COR-L47 (cell line): ENCODE measurements at places on chromosomes 5 and 9.
A peak's percentile ranks its signal among the peaks of the same experiment; 100 is the strongest.

DNA sequence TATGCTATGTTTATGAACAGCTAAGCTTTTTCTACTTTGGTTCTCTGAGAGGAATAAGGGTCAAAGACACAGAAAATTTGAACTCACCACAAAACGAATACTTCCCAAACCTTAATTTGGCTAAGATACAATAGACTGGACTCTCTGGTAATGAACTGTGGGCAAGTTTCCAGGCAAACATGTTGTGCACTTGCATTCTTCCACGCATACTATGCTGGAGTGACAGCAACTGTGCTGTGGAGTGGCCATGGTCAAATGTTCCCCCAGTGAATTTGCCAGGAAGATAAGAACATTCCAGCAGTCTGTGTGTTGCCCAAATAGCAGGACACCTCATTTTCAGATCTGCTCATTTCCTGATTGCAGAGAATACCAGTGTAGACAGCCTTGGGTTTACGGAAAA lies 275.3 kb upstream of the IL12B start:
- no peak for DNase-seq

GRCh38 chr9:74697535-74697934 lies 190.2 kb downstream of the TRPM6 start:
- no peak for DNase-seq

DNA sequence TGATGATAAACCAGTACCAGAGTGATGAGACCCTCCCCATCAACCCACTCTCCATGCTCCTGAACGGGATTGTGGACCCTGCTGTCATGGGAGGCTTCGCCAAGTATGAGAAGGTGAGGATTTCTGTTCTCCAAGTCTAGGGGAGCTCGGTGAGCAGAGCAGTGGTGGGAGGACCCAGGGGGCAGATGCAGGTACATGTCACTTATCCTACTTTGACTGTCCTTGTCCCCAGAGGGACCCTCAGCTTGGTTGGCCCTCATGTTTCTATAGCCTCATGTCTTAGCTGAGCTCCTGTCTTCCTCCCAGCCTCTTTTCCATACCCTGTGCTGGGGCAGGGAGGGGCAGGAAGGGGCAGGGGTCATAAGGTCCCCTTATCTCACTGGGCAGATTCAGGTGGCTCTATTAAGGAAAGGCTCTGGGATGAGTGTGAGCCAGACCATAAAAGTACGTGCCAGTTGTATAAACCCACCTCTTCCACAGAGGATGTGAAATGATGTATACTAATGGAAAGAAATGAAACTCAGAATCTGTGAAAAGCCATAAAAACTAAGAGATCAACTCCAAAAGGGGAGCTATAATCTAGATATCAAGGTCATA lies 38.0 kb upstream of the FOXI1 start:
- no peak for DNase-seq

GRCh38 chr9:72775570-72775969 lies 177.3 kb downstream of the ALDH1A1 start:
- no peak for DNase-seq

DNA sequence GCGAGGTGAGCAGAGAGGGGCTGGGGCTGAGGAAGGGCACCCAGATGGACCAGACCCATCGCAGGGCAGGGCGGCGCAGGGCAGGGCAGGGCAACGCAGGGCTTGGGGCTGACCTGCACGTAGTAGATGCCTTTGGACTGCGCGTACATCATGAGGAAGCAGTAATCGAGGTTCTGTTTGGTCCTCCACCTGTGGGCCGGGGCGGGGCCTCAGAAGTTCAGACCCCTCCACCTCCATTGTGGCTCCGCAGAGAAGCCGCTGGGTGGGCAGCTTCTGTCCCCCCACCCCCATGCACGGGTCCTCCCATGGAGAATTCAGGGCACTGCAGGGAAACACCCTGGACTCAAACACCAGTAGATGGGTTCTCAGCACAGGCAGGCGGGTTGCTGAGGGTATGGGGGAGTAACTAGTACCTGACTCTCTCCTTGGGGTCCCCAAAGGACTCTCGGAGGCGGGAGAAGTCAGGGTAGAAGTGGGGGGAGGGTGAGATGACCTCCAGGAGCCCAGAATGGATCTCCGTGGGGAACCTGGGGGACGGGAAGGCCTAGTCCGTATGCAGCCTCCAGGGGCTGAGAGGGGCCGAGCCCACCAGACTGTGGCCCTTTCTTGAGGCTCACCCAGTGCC lies 6.4 kb downstream of the LTC4S start:
- DNase-seq: no peak

- DNase-seq: no peak
These were observed 257.4 kb downstream of the ENC1 start for GRCh38 chr5:74382987-74383593.

DNA sequence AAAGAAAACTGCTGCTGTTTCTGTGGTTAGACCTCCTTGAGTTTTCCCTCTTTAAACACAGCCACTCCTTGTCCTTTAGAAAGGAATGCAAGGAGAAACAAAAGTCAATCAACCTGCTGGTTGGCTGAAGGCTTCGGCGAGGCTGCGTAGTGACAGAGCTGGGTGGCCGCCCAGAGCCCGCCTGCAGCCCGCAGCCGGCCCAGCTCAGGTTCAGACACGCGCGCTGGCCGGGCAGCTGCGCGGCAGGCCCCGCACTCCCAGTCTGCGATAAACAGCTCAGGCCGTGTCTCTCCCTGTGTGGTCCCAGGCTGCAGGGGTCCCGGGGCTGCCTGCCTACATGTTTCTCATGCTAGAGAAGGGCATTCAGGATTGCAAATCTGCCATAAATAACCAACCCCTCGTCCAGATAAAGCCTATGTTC lies 115.4 kb downstream of the HSD17B3 start:
- DNase-seq: no peak

- no peak for DNase-seq
These were observed 24.7 kb upstream of the ASPN start for GRCh38 chr9:92507005-92507404.

DNA sequence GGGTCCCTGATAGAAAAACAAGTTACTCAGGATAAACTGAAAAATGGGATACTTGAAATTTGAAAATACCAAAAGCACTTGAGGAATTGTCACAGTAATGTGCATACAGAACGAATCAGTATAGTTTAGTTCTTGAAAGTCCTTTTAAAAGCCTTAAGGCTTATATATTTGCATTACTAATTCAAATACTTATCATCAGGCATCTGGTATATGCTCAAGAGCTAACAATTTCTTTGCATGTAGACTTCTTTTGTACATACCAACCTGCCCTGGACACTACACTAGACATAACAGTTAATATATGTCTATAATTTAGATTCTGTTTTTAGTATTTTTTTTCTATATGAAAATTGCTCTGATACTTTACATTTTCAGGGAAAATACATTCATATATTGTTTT lies 43.2 kb downstream of the SMIM15 start:
- no peak for DNase-seq

DNA sequence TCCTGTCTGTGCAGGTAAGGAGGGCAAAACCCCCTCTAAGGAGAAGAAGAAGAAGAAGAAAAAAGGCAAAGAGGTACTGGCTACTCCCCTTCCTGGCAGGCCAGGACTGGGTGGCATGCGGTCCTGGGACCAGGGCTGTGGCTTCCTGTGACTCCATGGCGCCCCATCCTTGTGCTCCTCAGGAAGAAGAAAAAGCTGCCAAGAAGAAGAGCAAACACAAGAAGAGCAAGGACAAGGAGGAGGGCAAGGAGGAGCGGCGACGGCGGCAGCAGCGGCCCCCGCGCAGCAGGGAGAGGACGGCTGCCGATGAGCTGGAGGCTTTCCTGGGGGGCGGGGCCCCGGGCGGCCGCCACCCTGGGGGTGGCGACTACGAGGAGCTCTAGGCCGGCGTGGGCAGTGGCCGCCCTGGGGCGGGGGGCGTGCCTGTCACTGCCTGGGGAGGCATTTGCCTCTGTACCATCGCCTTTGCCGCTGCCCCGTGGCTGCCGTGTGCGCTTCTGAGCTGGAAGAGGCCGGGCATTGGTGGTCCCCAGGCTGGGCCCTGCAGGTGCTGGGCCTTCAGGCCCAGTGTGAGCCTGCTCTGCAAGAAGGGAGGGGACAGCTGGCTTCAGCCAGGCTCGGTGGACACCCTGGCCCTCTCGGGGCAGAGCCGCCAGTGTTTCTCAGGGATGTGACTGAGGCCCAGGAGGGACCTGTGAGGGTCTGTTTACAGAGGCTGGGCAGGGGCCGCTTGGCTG lies 2.0 kb upstream of the AJM1 start:
- no peak for DNase-seq

GRCh38 chr5:14591548-14591947 lies 10.0 kb downstream of the OTULINL start:
- no peak for DNase-seq

GRCh38 chr9:105672711-105673234 lies 10.5 kb downstream of the TAL2 start:
- DNase-seq: no peak

- DNase-seq: no peak
These were observed 68.3 kb downstream of the IQGAP2 start for GRCh38 chr5:76471406-76471805.

- no peak for DNase-seq
These were observed 49.0 kb upstream of the SUSD3 start for GRCh38 chr9:93009337-93010015.

DNA sequence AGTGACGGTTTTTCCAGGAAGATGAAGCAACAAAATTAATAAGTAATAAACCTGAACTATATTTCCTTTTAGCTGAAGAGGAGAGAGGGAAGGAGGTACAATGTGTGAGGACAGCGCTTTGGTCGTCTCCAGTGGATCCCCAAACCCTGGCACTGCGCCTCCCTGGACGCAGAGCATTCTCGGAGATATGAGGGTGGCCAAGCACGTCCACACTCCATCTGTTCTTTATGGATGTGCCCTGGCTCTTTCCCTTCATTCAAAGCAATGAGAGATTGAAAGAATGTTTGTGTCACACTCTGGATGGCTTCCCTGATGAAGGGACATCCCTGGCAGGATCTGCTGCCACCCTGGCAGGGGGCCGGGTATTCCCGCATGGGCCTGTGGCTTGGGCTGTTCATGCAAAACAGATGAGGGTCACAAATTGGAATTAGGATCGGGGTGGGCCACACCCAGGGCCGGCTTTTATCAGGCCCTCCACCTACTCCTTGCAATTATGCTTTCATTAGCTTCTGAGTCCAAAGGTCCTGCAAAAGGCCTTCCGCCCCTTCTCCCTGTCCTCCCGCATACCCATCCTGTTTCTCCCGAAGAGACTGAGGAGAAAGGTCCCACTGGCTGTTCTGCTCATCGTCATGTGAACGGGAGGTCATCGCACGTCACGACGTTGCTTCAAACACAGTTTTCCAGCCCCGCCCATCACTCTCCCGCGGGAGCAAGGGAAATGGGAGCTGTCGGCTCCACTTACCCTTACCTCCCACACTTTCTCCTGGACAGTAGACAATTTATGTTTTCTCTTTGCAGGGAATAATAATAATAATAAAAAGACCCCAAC lies 286.1 kb upstream of the IRX4 start:
- no peak for DNase-seq

DNA sequence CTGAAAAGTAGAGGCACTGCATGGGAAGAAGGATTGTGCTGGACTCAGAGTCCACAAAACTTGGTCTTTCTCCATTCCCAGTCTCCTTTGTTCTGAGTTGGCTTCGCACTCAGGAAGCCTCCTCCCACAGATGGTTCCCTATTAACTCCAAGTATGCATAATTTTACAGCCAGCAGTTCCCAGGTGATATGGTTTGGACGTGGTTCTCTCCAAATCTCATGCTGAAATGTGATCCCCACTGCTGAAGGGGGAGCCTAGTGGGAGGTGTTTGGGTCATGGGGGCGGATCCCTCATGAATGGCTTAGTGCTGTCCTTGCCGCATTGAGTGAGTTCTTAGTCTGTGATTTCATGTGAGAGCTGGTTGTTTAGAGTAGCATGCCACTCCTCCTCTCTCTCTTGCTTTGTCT lies 86.6 kb downstream of the FEM1C start:
- no peak for DNase-seq

DNA sequence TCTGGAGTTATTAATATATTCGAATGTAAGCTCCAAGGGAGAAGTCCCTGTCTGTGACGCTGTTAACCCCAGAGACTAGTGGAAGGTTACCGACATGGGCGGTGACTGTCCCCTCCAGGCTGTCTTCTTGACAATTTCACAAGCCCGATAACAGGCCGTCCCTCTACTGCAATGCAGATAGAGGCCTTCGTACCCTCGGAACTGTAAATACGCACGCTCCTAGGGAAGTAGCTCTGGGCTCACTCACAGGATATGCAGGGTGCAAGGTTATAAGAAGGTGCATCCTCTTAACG lies 680 bp upstream of the RFK start:
- DNase-seq: peak; percentile 65

DNA sequence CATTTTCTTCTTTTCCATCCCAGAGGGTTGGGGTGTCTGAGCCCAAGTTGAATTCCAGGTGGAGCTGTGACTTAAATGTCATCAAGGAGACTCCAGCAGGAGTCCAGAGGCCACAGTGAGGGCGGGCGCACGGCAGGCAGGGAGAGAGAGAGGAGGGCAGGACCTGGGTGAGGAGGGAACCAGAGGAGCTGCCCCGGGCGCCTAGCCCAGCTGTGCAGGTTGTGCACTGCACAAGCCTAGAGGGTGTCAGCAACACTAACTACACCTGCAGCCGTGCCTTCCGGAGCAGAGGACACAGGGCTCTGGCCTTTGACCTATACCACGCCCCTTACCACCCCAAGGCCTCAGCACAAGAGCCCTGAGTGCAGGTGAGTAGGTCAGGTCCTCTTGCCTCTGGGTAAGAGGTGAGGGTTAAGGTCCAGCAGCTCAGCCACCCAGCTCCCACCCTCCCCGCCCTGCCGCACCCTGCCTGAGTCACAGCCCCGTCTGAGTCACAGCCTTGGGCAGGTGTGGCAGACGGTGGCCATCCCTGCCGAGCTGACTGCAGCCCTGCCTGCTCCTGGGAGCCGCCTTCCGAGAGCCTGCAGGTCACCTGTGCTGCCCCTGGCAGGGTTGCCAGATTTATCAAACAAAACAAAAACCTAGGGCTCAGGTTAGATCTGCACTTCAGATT lies 6.4 kb upstream of the AGPAT2 start:
- no peak for DNase-seq

DNA sequence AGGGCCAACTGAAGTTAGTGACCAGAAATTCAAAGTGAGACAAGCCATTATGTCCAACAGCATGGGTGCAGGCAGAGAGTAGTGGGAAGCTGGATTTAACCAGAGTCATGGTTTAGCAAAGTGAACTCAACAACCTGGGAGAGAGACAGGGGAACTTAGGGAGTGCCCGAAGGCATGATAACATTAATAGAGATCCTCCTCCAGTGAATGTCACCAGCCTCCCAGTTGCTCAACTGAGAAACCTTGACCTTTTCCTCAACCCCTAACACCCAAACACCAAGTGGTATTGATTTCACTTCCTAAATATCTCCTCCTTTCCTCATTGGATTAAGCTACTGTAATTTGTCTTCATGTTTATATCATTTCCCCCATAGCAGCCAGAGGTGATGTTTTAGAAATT lies 42.6 kb downstream of the HMGCS1 start:
- DNase-seq: no peak

- DNase-seq: no peak
These were observed 125.3 kb downstream of the MCTP1 start for GRCh38 chr5:95159603-95160002.

DNA sequence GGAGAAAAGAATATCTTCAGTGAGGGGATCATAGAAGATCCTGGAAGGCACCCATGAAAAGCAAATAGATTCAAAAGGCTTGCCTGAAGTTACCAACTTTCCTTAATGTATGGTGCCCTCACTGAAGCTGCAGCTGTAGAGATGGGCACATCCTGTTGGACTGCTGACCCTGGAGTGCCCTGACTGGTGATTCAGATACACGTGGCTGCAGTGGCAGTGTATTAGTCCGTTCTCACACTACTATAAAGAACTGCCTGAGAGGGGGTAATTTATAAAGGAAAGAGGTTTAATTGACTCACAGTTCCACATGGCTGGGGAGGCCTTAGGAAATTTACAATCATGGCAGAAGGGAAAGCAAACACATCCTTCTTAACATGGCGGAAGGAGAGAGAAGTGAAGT lies 80.3 kb downstream of the OSMR start:
- no peak for DNase-seq

- DNase-seq: no peak
These were observed 24.2 kb downstream of the FBN2 start for GRCh38 chr5:128513806-128514205.
